ENCODE measurements at places on chromosomes 11 and 22.

GRCh38 chr11:72144807-72145565, 9.5 kb downstream of the FOLR3 start:
- DNase-seq: peak; percentile 66

DNA sequence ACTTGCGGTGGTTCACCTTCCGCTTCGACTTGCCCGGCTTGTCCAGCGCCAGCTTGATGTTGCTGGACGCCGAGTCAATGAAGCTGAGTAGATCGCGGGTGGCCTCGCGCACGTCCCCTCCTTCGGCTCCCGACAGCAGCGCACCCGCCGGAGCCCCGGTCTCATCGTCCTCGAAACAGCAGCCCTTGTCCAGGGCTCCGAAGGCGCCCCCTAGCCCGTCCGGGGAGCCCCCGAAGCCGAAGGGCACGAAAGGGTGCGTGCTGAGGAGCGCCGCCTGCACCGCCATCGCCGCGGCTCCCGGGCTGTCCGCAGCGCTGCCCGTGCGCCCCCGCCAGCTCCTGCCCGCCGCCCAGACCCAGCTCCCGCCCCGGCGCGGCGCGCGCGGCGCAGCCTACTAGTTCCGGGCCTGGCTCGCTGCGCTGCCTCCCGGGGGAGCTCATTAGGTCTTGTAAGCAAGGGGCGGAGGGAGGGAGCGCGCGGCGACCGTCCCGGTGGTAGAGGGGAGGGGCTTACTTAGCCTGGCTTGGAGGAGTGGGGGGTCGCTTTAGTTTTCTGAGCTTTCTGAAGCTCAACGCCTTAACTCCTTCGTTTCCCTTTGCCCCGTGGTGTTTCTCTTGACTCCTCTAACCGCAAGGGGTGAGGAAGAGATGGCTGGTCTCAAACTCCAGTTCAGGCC, at the start of gene FAM181B:
FAM181B (minus strand) TSS at position 421 of the 676 bp plus-strand sequence; CDS start at position 286, 135 bp downstream.
- peak; percentile 49 for DNase-seq

DNA sequence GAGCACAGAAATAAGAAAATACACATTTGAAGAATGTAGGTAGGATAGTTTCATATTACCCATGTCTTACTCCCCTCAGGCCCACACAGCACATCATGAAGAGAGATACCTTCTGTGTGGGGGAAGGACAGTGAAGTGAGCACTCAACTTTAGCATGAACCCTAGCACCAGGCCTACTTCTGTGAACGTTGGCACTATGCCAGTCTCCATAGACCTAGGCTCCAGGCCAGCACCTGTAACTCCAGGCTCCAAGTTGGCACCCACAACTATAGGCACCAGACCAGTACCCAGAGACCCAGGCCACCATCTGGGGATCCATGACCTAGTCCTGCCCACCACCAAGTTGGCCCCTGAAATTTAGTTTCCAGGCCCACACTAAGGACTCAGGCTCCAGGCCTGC, 410.9 kb downstream of the INSC start:
- DNase-seq: no peak

- no peak for DNase-seq
Observed at GRCh38 chr11:91536366-91536765, 688.3 kb upstream of the FAT3 start.

GRCh38 chr11:19244621-19245020, 3.9 kb upstream of the E2F8 start:
- no peak for DNase-seq

DNA sequence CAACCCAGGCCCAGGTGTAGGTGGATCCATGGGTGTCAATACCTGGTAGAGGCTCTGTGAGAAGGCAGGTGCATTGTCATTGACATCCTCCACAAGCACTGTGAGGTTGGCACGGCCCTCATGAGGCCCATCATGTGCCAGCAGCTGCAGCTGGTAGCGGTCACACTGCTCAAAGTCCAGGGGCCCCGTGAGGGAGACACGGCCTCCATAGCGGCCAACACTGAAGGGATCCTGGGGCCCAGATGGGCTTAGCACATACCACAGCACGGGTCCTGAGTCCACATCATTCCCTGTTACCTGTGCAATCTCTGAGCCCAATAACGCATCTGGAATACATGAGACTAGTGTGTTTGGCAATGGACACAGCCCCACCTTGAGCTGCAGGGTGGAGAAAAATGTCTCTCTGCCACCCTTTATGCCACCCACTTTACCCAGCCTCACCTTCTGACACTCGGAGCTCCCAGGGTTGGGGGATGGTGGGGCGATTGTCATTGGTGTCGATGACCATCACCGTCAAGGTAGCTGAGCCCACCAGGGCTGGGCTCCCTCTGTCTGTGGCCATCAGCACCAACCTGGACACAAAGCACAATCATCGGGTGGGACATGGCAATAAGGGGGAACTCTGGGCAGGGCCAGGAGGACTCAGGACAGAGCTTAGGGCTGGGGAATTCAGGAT, 6.1 kb upstream of the TPP1 start:
- no peak for DNase-seq

- DNase-seq: no peak
Observed at GRCh38 chr11:119786431-119787073, 57.6 kb upstream of the NECTIN1 start.

DNA sequence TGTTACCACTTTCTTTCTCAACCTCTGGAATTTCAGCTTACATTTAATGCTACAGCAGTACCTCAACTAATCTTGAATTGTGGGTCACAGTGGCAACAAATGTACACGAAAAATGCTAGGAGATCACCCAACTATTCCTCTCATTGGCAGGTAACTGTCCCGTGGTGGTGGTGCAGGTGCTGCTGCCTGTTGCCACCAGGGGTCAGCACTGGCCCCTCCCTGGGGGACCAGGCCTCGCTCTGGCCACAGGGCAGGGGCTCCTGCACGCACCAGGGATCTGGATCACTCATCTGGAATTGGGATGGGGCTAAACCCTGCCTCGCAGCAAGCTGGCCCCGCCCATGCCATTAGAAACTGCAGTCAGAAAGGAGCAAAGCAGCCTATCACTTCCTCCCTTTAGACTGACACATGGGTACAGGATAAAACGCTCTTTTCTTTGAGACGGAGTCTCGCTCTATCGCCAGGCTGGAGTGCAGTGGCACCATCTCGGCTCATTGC, 6.9 kb upstream of the POLDIP3 start:
- DNase-seq: peak; percentile 92

DNA sequence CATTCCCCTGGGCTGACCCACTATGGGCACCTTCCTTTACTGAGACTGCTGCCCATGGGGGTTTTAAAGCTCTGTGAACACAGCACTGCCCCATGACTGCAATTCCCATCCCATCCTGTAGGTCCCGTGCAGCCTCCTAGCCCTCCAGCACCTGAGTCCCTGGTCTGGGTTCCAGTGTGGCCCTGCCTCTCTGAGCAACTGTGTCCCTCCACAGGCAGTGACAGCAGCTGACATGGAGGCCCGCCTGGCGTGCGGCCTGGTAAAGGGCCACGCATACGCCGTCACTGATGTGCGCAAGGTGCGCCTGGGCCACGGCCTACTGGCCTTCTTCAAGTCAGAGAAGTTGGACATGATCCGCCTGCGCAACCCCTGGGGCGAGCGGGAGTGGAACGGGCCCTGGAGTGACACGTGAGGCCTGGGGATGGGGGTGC, 12.6 kb downstream of the OMP start:
- no peak for DNase-seq

DNA sequence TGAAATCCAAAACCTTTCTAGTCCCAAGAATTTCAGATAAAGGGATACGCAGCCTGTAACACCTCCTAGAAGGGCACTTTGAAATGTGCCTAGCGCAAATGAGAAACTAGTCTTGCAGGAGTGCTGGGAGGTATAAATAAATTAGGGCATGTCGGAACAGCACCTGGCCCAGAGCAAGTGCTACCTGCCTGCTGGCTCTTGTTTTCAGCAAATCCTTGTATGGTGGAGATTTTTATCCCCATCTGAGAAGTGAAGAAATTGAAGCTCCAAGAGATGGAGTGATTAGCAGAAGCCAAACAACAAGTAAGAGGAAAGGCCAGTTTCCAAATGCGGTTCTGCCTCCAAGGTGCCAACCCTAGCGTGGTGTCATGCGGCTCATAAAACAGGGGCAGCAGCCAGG, 36.7 kb upstream of the TFIP11 start:
- DNase-seq: no peak

DNA sequence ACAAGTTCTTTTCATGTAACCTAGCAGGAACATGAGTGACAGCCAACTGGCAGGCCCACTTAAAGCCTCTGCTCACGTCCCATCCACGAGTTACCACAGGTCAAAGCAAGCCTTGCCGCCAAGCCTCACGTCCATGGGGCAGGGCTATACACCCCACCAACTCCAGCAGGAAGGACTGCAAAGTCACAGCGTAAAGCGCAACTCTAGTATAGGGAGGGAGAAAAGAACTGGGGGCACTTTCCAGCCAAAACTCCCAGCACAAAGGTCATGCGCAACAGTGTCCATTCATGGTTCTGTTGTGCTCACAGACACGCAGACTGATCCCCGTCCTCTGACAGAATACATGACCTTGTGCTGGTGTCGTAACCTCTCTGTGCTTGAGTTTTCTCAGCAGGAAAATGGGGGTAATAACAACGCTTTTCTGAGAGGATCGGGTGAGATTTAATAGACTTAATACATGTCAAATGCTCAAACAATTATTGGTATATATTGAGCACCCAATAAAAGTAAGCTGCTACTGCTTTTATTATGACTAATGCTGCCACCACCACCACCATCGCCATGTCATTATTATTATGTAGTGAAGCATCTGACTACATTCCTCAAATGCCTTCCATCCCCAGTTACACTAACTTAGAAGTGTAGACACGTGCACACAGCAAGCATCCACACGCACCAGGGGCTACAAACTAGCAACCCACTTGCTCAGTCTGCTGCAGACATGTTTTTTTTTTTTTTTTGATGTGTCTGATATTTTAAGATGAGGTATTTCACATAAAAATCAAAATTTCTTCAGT, 104.4 kb upstream of the PARVA start:
- peak; percentile 19 for DNase-seq

GRCh38 chr11:59862252-59862651, 4.0 kb downstream of the TCN1 start:
- DNase-seq: no peak

- DNase-seq: no peak
Observed at GRCh38 chr22:50061141-50061823, 3.2 kb upstream of the TTLL8 start.

DNA sequence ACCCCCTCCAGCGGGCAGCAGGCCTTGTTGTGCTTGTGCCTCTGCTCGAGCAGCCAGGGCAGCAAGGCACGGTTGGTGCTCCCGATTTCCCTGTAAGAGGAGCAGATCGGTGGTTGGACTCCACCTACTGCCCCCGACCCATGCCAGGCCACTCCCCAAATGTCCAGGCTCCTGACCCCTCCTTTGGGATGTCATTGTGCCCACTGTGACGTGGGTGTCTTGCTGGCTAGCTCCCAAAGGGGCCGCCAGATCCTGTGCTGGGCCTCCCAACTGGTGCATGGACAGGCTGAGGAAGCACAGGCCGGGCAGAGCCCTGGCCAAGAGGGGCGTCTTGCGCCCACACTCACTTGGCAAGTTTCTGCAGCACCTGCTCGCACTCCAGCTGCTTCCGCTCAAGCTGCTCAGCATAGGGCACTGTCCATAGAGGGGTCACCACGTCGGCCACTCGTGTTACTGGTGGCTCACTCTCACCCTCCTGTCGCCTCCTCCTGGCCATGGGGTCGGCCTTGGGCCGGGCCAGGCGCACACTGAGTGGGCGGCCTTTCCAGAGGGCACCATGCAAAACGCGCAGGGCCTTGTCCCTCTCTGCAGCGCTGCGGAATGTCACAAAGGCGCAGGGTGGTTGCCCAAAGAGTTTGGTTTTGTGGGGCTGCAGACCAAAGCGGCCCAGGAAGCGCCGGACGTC, at the start of gene RANBP1:
RANBP1 (plus strand) TSS at position 414 of the 685 bp plus-strand sequence; CDS start at position 495, 81 bp downstream.
- no peak for DNase-seq

DNA sequence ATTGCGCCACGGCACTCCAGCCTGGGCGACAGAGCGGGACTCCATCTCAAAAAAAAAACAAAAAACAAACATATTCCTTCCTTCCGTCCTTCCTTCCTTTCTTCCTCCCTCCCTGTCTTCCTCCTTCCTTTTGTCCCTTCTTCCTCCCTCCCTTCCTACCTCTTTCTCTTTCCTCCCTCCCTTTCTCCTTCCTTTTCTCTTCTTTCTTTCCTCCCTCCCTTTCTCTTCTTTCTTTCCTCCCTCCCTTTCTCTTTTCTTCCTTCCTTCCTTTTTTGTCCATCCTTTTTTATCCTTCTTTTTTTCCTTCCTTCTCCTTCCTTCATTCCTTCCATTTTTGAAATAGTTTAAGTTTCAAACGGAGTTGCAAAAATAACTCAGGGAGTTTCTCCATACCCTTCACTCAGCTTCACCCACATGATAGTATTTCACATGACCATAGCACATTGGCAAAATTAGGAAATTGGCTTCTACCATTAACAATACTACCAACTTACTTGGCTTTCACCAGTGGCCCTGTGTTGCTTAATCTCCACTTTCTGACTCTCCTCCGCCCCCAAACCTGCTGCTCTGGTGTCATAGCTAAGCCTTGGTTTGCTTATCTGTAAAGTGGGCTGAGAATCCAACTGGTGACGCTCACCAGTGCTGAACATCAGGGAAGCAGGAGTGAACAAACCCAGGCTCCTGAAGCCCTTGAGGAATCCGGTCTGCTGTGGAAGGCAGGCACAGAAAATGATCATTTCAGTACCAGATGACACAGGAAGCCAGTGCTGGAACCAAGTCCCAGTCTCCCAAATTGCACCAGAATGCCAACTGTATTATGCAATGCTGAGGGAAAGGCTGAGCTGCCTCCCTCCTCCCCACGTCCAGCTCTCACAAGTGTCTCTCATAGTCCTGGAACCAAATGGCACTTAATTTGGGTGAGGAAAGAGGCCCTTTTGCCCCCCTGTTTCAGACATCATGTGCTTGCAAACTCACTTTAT, 17.2 kb upstream of the CRYBB3 start:
- no peak for DNase-seq

GRCh38 chr11:66100272-66101065, 30.4 kb downstream of the PACS1 start:
- no peak for DNase-seq

- no peak for DNase-seq
Observed at GRCh38 chr11:79174045-79175008, 266.5 kb downstream of the TENM4 start.

DNA sequence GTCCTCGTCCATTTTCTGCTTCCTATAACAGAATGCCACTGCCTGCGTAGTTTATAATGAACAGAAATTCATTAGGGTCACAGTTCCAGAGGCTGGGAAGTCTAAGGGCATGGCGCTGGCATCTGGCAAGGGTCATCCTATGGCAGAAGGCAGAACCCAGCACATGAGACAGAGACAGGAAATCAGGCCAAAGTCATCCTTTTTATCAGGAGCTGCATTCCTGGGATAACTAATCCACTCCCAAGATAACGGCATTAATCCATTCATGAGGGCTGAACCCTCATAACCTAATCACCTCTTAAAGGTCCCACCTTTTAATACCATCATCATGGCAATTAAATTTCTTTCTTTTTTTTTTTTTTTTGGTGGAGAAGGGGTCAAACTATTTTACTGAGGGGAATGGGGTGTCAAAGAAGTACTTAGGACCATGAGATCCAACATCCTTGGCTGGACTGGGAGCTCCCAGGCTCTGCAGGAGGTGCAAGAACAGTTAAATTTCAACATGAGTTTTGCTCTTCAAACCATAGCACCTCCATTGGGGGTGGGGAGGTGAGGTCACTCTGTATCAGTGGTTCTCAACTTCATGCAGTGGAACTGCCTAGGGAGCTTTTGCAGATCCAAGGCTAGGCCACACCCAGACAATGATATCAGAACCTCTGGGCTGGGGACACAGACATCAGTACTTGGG, 4.4 kb downstream of the TMEM109 start:
- DNase-seq: no peak

GRCh38 chr11:75369560-75370255, 18.2 kb upstream of the ARRB1 start:
- no peak for DNase-seq

Data from foreskin fibroblast (primary cell).